Activated naive CD8-positive, alpha-beta T cell treated with anti-CD3 and anti-CD28 coated beads, Interleukin-2, amount 10 ng/mL, durations not matched to agents 7 days and 5 days (primary cell): ENCODE measurements at places on chromosomes 7 and 10.

DNA sequence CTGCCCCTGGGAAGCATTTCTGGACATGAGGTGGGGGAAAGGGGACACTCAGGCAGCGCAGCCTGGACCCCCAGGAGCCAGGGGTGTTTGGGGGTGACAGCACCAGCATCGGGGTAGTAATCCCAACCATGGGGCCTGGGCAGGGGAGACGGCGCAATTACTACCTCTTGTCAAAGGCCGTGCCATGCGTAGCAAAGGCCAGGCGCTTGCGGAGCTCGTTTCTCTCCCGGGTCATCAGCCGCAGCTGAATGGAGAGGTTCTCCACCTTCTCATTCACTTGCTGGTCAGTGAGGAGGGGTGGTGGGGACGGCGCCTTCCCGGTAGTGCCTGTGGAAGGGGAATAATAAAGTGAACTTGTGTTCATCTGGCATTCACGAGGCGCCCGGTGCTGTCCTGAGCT is 70.0 kb downstream of the DLG5 start:
- DNase-seq, result no peak

DNA sequence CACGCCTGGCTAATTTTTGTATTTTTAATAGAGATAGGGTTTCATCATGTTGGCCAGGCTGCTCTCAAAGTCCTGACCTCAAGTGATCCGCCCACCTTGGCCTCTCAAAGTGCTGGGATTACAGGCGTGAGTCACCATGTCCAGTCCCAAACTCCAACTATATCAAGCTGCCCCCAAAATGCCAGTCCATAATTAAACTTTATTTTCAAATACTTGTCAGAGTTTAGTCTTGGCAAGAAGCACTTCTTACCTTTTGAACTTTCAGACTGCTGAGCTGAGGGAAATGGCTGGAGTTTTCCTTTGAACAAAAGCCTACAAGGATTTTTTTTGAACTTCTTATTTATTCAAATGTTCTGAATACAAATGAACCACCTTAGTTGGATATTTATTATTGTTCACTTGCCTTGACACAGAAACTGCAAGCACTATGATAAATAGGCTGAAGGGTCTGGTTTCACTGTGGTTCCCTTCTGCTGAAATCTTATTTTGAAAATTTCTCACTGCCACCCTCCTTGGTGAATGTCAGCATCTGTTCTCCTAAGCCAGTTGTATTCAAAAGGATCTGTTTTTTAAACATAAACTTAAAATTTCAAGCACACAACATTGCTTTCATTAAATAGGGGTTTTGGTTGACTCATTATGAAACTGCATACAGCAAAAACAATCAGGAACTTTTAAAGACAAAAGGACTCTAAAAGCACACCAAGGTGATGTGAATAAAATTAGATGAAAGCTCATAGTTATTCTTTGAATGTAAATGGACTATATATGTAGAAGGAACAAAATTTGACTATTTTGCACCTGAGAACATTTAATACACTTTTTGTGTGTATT is 101.7 kb upstream of the SLC26A5 start:
- no peak for DNase-seq

- no peak for DNase-seq
Measured at GRCh38 chr7:19362099-19362498, 216.9 kb upstream of the FERD3L start.

- DNase-seq, result no peak
Measured at GRCh38 chr10:132464256-132465192, 67.5 kb downstream of the PWWP2B start.

DNA sequence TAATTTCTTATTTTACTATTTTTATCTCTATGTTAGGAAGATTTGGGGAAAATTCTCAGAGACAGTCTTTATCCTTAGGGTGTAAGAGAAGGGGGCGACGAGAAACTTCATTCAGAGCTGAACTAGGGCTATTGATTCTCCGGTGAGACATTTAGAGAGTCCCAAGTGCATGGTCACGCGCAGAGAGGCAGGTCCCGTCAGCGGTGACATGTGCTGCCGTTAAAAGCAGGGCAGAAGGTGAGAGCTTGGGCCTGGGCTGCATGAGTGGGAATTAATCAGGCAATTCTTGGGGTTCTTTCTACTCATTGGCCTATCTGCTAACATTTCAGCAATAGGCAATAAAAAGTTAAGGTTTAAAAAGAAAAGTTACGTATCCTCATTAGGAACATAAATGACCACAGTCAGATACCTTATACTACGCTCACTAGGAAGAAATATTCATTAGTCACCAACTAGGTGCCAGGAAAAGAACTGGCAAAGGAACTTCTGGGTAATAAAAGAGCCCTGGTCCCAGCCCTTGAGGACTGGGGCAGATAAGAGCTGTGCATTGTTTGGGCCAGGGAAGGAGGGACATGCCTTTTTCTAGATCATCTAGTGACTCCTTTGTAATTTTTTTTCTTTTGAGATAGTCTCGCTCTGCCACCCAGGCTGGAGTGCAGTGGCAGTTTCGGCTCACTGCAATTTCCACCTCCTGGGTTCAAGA is 21.2 kb downstream of the PRKCQ start:
- no peak for DNase-seq

DNA sequence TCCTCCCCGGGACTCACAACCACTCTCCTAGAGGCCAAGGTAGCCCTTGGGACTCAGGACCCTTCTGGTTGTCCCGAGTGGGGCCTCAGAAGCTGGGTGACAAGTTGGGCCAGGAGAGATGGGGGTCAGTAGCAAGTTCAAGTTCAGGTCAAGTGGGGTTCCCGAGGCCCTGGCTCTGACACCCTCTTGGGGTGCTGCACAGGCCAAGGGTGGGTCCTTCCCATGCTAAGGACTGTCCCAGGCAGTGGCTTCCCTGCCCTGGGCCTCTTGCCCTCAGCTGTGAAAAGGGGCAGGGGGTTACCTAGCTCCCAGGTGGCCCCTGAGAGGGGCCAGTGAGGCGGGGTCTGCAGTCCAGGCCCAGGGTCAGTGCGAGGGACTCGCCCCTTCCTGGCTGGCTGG is 115.4 kb upstream of the TNRC18 start:
- no peak for DNase-seq

DNA sequence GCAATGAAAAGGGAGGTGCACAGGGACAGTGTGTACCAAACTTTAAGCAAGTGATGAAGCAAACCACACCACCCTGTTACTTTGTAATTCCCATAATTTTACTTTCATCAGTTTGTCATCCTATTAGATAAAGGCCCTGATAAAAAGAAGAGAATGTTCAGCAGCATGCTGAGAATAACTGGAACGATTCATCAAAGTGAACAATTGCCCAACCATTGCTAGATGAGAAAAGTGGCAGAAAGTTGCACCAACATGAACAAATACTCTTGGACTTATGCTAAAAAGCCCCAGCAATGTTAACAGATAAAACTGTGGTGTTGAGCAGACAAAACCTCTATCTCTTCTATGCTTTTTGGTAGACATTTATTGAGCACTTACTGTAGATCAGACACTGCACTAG is 75.5 kb upstream of the PCGF5 start:
- DNase-seq, result no peak

- DNase-seq, result no peak
Measured at GRCh38 chr10:96513305-96513697, 425 bp downstream of the TLL2 start.

DNA sequence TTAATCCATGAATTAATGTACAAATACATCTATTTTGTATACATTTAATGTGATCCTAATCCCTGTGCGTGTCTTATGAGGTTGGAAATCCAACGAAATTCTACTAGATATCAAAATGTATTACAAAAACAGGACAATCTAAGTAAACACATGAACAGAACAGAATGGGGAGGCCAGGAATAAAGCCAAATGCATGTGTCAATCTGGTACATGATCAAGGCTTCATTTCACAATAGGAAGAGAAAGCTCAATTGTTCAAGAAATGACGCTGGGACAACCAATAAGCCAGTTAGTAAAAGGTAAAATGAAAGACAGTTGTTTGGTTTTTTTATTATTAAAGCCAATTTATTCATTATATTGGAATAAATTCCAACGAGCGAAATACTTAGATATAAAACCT is 83.0 kb downstream of the COL13A1 start:
- DNase-seq, result no peak

DNA sequence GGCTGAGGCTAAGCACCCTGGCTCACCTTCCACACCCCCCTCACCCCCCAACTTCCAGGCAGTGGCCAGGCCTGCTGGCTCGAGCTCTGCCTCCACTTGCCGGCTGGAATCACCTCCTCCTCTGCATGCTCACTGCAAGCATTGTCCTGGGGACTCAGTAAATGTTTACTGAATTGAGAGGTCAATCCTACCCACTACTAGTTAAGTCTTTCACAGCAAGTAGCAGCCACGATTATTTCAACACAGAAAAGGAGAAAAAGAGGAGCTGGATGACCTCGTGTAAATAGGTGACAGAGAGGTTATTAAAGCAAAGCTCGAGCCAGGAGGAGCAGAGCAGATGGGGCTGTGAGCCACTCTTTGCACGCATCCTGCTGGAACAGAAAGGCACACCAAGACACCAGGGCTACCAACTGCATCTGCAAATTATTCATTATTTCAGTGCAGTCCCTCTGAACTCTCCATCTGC is 32.1 kb downstream of the HIPK2 start:
- DNase-seq, result no peak

DNA sequence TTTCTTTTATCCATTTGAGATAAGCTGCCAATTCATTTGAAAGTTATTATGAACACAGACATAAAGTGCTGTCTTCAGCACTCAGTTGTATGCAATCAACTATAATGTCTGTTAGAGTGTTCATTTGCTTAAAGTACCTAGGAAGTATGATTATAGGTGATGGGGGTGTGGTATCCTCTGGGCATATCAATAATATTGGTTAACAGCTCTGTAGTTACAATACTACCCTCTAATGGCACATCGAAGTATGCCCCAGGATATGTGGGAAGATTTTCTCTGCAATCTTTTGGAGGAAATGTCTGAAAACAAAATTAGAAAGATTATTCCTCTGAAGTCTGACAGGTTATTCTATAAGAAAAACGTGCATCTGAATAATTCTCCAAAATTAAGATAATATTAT is 429.7 kb downstream of the ARL4A start:
- DNase-seq, result no peak

DNA sequence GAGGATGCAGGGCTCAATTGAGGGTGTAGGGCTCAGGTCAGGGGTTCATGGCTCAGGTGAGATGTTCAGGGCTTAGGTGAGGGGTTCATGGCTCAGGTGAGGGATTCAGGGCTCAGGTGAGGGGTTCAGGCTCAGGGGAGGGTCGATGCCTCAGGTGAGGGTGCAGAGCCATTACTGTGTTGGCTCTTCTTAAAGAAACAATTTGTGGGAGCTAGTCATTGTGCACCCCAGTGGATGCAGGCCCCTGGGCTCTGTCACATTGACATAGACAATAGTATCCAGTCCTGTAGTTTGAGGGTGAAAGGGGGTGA is 86.7 kb downstream of the ADCY1 start:
- no peak for DNase-seq

- no peak for DNase-seq
Measured at GRCh38 chr10:64316833-64317232, 795.6 kb downstream of the REEP3 start.

- DNase-seq, result no peak
Measured at GRCh38 chr10:24683554-24683953, 40.1 kb downstream of the ARHGAP21 start.

DNA sequence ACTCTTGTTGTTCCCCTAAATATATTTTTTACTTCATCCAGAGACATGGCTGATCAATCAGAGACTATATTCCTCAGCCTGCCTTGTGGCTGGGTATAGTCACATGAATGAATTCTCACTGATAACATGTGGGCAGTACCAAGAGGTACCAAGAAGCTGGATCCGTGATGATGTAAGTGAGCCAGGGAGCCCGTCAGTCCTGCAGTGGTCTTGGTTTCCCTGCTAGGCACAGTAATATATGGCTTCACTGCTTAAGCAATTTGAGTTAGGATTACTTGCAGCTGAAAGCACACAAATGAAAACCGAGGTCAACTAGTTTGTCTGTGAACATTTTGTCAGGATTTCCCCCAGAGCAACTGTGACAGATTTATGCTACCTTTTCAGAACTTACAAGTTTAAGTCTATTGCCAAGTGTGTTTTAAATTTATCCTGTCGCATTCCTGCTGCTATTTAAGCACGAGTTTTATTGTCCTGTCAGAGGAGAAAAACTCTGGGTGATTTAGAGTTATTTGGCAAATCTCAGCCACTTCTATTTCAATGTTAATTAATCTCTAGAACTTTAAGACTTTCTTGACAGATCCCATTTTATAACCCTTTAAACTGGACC is 381.8 kb downstream of the PHF14 start:
- no peak for DNase-seq

- DNase-seq, result no peak
Measured at GRCh38 chr10:43671659-43672531, 23.2 kb upstream of the ZNF32 start.

DNA sequence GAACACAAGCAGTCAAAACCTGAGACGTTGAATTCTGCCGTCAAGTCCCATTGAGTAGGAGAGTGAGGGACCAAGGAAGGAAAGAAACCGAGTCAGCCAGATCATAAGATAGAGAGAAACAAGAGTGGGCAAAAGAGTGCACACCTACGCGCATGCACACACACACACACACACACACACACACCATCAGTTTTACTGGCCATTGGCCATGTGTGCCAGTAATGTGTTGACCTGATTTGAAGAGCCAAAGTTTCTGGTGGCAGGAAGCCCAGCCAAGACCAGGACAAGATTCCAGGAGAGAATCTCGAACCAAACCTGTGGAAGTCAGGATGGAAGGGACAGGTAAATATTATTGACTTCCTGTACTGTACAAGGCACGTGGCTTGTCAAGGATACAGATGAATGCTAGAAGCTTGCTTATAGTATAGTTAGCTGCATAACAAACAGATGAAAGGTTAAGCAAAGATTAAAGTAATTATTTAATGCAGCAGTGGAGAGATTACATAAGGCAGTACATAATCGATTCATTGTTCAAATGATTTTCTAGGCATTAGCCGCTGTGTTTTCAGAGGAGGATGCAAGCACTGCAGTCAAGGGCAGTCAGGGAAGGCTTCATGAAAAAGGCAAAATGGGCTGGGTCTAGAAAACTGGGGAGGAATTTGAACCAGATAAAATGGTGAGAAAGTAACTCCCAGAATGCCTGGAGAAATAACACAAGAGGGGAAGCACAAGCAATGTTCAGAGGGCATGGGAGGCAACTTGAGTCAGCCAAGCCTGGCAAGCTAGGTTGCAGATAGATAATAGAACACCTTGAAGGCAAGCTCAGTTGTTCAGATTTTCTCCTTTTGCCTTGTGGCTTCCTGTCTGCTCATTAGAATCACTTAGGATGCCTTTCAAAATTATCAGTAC is 2.7 kb upstream of the HYCC1 start:
- no peak for DNase-seq
